ENCODE measurements at places on chromosomes 6 and 20.

- no peak for DNase-seq
Measured at GRCh38 chr6:116405138-116405537, 34.4 kb downstream of the DSE start.

DNA sequence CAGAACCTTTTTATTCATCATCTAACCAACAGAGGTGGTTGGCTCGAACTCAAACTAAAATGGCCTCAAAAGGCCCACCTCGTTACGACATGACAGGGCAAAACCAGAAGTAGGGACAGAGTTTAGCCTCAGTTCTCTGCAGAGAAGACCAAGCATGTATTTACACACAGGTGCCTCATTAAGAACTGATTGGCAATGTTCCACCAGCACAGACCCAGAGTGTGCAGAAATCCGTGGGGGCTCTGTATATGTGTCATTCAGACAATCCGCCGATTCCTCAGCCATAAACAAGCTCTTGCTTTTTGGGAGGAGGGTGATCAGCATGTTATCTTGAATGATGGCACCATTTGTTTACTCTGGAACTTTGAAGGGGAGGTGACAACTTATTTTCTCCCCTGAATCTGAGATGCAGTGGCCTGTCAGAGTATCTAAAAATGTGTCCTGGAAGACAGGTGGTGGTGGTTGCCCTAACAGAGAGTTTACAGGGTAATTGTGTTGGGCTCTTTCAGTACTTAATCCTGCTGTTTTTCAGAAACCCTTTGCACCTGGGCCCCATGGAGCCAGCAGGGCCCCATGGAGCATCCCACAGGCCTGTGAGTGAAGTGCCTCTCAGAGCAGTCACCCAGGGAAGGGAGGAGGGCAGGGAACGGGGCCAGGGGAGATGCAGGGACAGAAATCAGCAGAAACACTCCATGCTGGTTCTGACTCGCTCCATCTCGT is 29.1 kb upstream of the C20orf203 start:
- DNase-seq = peak; percentile 32

DNA sequence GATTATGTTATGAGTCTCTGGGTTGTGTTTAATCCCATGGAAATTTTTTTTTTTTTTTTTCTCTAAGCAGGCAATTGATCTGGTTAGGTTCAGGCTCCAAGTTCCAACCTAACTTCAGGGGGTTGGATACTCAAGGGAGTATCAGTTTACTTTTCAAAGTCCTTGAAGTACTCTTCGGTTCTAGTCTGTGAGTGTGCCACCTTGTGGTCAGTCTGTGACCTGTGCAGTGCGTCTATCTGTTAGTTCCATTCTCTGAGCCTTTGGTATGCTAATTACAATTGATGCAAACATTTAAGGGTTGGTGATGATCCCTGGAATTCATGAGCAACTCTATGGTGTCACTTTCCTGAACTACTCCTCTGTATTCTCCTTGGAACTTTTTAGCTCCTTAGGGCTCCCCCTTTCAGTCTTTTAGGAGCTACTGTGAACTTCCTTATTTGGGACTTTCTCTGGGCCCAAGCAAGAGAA is 342.0 kb downstream of the SOX4 start:
- DNase-seq = no peak

- no peak for DNase-seq
Measured at GRCh38 chr20:58986968-58987517, 6.0 kb downstream of the NELFCD start.

DNA sequence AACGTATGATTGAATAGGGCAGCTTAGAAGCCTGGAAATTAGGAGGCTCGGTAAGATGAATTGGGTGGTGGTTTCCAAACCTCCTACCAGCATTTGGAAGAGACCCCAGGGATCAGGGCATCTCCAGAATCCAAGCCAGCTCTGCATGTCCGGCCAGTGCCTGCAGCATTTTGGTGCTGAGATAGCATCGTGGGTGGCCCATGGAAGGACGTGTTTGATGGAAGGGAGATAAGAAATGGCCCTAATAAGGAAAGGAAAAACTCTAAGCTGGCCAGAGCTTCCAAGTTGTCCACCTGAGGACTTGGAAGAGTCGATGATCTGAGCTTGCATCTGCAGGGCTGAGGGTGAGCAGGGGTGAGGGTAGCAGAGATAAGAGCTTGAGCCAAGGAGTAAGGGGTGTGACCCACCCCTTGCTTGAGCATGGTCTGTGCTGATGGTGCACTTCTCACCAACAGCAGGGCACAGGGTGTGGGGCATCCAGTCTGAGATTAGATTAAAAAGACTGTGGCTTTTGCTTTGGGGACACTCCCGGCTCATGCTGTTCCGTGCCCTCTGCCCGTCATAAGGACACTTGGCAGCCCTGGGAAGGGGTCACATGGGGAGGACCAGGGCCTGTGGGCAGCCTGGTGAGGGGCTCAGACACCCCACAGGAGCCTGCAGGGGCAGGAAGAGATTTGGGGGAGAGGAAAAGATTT is 213.2 kb downstream of the ERMARD start:
- DNase-seq = no peak

- DNase-seq = no peak
Measured at GRCh38 chr6:100691972-100692371, 189.2 kb downstream of the ASCC3 start.

DNA sequence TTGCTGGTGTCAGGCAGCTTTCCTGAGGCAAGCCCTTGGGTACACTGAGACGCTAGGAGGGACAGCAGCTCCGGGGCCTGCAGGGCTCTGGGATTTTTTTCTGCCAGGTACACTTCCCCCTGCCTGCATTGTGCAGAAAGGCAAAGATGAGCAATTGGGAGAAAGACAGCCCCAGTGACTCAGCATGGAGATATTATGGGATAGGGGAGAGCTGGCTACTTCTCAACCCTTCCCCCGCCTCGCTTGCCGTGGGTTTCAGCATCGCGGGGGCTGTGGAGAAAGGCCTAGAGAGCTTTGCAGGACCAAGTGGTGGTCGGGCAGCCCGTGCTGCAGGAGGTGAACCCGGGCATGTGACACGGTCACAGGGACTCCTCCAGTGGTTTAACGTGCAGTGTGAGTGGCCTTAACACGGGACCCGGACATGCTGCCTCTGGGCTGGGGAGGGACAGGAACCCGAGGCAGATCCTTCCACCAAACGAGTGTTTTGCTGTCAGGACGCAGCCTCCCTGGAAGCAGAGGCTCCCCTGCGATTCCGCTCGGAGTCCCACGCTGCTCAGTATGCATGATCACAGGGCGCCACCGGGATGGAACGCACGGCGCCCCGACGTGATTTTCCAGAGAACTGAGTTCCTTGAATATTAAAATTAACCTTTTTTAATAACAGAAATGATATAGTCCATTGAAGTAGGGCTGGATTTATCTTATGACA is 139.9 kb downstream of the CDH4 start:
- no peak for DNase-seq

DNA sequence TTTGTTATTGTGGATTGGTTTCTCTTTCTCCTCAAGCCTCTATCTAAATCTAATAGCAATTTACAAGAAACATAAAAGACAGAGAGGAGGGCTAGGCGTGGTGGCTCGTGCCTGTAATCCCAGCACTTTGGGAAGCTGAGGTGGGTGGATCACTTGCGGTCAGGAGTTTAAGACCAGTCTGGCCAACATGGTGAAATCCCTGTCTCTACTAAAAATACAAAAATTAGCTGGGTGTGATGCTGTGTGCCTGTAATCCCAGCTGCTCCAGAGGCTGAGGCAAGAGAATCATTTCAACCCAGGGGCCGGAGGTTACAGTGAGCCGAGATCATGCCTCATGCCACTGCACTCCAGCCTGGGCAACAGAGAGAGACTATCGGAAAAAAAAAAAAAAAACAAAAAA is 46.6 kb downstream of the SLC2A12 start:
- DNase-seq = no peak

DNA sequence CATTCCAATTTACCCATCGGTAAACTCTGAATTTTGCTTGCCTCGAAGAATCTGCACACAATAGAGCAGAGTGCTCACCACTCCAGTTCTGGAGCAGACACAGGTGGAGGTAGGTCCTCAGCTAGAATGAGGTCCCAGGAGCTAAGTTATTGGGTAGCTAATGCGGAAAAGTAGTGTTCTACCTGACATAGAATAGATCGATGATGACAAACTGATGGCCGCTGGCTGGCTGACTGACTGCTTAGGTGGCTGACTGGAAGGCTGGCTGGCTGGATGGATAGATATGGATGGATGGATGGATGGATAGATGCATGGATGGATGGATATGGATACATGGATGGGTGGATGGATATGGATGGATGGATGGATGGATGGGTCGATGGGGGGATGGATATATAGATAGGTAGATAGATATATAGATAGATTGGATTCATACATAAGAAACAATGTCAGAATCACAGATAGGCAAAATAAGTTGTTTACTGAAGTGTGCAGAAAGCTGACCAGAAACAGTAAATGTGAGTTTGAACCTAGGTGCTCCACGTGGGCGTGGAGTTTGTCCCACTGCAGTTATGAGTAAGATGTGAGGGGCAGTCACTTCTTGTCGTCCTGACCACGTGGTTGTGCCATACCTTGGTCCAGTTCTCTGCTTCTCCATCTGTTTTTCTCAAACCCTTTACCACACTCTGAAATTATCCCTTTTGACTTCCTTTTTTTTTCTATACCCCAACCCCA is 62.1 kb downstream of the TBXT start:
- no peak for DNase-seq

DNA sequence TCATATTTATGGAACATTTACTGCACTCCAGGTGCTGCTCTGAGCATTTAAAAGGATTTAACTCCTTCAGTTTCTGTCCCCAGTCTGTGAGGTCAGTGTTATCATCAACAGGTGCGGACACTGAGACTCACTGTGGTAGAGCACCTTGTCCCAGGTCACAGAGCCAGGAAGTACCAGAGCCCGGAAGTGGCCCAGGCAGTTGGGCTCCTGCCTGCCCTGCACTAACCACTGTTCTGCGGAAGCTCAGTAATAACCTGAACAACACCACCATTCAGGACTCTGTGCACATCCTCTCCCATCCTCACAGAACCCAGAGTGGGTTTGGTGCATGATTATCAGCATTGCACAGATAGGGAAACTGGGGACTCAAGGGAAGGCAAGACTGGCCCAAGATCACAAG is 16.8 kb upstream of the SIRPG start:
- no peak for DNase-seq

GRCh38 chr20:37504404-37505096 is 16.5 kb upstream of the NNAT start:
- no peak for DNase-seq

DNA sequence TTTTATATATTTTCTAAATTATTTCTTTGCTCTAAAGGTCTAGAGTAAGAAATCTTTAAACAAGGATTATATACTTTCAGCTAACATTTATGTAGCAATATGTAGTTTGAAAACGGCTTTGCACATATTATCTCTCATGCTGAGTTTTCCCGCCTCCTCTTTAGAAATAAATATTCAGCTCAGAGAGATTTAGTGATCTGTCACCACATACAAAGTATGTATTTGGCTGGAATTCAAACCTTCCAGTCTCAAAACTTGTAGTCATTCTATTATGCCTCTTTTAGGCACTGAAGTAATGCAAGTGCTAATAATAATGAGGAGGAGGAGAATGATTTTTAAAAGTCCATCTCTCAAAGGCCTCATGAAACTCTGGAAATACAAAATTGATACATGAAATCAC is 525.0 kb downstream of the GRIK2 start:
- no peak for DNase-seq

DNA sequence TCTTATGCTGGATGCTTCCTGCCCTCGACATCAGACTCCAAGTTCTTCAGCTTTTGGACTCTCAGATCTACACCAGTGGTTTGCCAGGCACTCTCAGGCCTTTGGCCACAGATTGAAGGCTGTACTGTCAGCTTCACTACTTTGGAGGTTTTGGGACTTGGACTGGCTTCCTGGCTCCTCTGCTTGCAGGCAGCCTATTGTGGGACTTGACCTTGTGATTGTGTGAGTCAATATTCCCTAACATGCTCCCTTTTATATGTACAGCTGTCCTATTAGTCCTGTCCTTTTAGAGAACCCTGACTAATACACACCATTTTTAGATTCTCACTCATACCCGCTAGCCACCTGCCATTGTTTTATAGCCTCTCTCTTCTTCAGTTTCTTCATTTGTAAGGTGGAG is 382.1 kb upstream of the TSHZ2 start:
- no peak for DNase-seq

DNA sequence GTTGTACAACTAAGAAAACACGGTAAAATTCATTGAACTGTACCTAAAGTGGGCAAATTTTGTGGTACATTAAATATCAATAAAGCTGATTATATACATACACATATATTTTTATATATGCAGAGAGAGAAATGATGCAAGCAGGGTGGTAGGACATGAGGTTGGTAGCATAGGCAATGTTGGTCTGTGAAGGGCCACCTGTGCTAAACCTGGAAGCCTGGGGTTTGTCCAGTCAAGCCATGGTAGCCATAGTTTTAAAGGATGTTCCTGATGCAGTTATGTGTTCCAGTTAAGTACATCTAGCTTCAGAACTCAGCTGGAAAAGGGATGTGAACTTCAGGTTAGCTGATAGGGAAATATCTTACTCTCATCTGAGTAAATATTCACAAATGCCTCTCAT is 60.1 kb downstream of the TRIM38 start:
- DNase-seq = no peak

- no peak for DNase-seq
Measured at GRCh38 chr6:80478030-80478429, 371.6 kb downstream of the BCKDHB start.

DNA sequence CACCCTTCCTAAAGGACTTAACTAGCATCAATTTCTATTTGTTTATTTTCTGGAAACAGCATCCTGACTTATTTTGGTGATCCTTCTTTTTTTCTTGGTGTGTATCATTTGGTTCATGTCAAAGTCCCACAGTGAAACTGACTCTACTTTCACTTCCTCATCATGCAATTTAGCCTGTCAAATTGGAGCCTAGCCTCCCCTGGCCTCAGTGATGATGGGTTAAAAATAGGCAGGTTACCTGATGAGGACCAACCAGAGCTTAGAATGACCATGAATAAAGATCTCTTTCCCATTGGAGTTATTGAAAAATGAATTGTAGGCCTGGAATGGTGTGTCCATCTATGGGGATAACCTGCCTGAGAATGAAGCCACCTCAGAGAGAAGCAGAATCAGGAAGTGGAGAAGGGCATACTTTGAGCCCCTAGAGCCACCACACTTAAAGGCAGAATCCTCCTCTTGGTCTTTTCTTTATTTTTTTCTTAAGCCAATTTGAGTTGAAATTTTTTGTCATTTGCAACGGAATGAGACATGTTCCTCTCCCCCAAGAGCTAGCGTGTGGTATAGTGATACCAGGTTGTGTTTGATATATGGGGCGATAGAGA is 105.6 kb downstream of the BTBD3 start:
- DNase-seq = no peak

DNA sequence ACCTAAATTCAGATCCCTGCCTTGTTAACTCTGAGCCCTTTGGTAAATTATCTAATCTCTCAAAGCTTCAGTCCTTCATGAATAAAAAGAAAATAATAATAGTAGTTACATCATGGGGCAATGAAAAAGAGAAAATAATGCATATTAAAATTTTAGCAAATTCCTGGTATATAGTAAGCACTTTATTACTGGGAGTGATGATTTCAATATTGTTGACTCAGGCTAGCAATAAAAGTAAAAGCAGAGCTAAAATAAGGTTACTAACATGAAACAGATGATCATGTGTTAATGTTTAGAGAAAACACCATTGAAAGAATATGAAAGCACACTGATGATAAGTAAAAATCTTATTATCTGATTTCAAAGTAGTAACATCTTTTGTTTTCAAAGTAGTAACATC is 13.6 kb downstream of the GINS1 start:
- no peak for DNase-seq
